ENCODE measurements at places on chromosomes 2 and 18.

DNA sequence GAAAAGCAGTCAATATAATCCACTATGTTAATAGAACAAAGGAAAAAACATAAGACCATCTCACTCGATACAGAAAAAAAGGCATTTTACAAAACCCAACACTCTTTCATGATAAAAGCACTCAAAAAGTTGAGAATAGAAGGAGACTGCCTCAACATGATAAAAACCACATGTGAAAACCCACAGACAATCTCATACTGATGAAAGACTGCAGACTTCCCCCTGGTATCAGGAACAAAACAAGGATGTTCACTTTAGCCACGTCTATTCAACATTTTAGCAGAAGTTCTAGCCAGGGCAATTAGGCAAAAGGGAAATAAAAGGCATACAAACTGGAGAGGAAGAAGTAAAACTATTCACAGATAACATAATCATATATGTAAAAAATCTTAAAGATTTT, 285.9 kb downstream of the EIPR1 start:
- no peak for DNase-seq

- DNase-seq = no peak
These were observed 640.7 kb upstream of the CRIM1 start for GRCh38 chr2:35714883-35715282.

- DNase-seq = no peak
These were observed 472.2 kb upstream of the DCC start for GRCh38 chr18:51867767-51868166.

GRCh38 chr18:52391810-52392559, 52.0 kb downstream of the DCC start:
- DNase-seq = no peak

DNA sequence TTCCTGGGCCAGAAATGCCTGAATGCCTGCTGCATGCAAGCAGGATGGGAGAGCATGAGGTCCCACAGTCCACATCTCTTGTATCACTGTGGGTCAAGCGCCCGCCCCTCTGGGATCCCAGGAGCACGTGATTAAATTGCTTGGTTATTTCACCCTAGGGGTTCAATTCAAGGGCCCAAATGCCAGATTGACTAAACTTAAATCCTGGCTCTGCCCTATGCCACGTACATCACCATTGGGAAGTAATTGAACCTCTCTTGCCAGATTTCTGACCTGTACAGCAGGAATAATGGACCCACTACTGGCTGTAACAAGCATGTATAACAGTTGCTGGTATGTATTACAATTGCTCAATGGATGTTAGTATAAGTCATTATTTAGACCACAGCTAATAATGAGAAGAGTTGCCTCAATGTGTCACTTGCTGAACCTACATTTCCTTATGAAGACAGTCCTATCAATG, 19.9 kb downstream of the FHL2 start:
- DNase-seq = no peak

GRCh38 chr18:63528863-63529492, 13.2 kb upstream of the SERPINB12 start:
- no peak for DNase-seq

GRCh38 chr2:85655961-85656417, 12.0 kb downstream of the SFTPB start:
- DNase-seq = no peak

DNA sequence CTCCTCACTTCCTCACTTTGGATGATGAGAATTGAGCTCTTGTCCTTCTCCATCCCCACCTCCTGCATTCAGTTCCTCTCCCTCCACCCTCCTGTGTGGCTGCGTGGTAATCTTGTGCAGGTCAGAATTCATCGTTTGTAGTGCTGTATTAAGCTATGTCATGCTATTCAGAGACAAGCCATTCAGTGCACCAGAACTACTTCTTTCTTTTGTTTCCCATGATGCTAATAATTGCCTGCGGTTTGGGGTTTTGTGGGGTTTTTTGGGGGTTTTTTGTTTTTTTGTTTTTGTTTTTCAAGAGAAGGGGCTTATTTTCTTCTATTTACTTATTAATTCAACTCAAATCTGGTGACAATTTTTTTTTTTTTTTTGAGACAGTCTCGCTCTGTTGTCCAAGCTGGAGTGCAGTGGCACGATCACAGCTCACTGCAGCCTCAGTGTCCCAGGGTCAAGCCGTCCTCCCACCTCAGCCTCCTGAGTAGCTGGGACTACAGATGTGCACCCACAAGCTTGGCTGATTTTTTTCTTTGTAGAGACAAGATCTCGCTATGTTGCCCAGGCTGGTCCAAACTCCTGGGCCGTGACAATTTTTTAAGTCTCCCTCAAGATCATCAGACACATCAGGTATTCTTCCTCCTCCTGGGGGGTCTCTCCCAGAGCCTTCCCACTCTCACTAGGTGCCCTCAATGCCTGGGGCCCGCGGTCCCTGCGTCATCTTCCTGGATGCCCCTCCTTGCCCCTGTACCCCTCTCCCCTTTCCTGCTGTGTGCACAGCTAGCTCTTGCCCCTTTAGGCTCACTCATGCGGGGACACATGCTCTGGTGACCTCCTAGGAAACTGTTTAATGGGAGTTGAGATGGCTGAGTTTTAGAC, 37.8 kb downstream of the MAL start:
- no peak for DNase-seq

DNA sequence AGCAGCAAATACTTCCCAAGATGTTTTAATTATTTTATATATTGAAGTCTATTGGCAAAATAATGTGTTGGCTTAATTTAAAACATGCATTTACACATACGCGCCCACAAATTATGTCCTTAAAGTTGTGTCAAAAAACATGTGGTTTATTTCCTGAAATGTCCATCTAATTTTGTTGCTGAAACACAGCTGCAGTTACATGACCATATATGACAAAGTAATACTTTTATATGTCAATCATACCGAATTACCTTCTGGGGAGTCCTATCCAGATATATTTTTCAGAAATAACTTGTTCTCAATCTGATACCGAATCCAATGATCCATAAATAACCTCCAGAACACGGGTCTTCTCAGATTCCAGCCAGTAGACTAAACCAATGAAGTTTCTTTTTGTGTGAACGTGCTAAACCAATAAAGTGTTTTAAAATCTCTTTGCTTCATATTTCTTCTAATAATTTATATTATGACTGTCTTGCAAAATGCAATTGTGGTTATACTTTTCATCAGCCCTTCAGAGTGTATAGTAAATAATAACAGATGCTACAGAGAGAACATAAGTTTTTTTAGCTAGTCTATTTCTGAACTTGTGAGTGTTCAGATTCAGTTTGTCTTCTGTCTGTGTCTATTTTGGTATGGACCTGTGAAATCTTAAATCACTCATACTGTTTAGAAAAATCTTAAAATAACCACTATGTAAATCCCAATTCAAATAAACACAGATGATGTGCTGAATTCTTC, 2.4 kb downstream of the SCG2 start:
- no peak for DNase-seq

DNA sequence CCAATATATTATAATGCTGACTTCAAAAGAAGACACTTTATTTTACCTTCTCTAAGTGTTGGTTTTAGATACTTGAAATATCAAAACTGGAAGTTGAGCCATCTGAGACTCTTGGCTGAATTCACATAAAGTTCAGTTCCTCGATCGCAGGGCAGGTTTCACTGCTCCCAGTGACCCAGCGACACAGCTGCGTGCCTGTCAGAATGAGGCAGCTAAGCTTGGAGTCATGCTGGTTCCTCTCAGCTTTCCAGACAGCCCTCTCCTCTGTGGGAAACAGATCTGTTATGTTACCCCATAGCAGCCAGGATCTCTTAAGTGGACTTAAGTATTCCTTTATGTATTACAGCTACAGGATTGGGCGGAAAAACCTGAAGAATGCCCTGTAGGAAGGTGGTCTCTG, 142.8 kb upstream of the ALPP start:
- no peak for DNase-seq

- no peak for DNase-seq
These were observed 215.1 kb upstream of the POU3F3 start for GRCh38 chr2:104638859-104639202.

DNA sequence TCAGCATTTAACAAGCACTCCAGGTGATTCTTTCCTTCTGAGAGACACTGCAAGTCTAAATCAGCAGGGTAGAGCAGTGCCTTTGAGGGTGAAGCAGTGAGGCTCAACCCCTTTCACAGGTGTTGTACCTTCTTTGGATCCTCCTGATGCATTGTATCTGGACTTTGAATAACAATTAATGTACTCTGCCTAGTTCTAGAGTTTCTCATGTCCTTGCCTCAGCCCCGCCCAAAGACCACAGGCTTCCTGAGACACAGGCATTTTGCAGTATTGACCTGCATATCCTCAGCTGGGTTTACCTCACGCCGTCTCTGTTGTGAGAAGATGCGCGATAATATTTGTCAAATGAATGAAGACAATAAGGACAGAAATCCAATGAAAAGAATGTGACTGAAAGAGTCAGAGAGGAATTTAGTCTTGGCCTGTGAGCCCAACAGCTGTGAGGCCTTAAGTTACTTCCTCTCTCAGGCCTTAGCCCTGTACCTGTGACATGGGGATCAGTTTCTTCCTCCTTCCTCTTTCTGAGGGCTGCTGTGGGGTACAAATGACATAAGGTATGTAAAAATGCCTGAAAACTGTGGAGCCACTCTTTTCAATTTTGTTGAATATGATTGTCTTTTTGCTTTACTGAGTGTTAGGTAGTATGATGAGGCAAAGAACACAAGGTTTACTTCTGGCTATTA, 43.7 kb downstream of the WIPF1 start:
- DNase-seq = no peak

- no peak for DNase-seq
These were observed at the start of gene ECEL1 for GRCh38 chr2:232487385-232488096. Gene ECEL1 (minus strand): TSS chr2:232487834. CDS start chr2:232486653, 1,181 bp downstream.

GRCh38 chr18:46163941-46164499, 59.8 kb downstream of the HAUS1 start:
- no peak for DNase-seq

GRCh38 chr18:54090856-54091255, 133.6 kb downstream of the MBD2 start:
- no peak for DNase-seq
